ENCODE measurements at places on chromosomes 16 and 17. TPM values are rescaled to one million over a fixed set of nuclear protein-coding genes. Genes with fewer than 3 reads are reported as not detected.

Gene METRN
- 76.0 TPM for total RNA-seq

Gene ABR
- total RNA-seq = 21.9 TPM

Gene ARHGDIA
- total RNA-seq = 143 TPM

Gene IRX5
- total RNA-seq = not detected

Gene GAST
- not detected for total RNA-seq

Gene CLEC3A
- total RNA-seq = not detected

Gene ZFPM1
- 1.0 TPM for total RNA-seq

Gene KRTAP4-3
- not detected for total RNA-seq

Gene ACSF2
- 37.1 TPM for total RNA-seq

Gene CDRT15L2
- not detected for total RNA-seq

Gene CCDC43
- total RNA-seq = 21.2 TPM

Gene CA5A
- not detected for total RNA-seq

Gene OSGIN1
- 4.1 TPM for total RNA-seq

Gene KRTAP1-1
- total RNA-seq = not detected

Gene NPIPA3
- total RNA-seq = 0.52 TPM

Gene PMP22
- total RNA-seq = 42.5 TPM

Gene CTRB1
- not detected for total RNA-seq

Gene RSPRY1
- total RNA-seq = 33.4 TPM

Gene SEPTIN1
- total RNA-seq = 0.32 TPM

Gene OR2C1
- total RNA-seq = not detected

Gene MIEF2
- total RNA-seq = 13.7 TPM

Gene SLC47A2
- not detected for total RNA-seq

Gene PRSS33
- not detected for total RNA-seq

Gene C16orf86
- 2.3 TPM for total RNA-seq

Gene CDR2L
- 29.2 TPM for total RNA-seq

Gene ZG16
- not detected for total RNA-seq

Gene NKD1
- 0.08 TPM for total RNA-seq

Gene DNAJA2
- total RNA-seq = 45.6 TPM

Gene LRRC37A2
- total RNA-seq = 1.9 TPM

Gene EPN3
- 0.26 TPM for total RNA-seq

Gene UMOD
- not detected for total RNA-seq

Gene MYOCD
- total RNA-seq = not detected

Gene RAPGEFL1
- total RNA-seq = 4.9 TPM

Gene NLRC5
- total RNA-seq = 7.3 TPM

Gene EPOP
- 2.1 TPM for total RNA-seq

Gene TMIGD1
- not detected for total RNA-seq

Gene HSD11B2
- total RNA-seq = 2.7 TPM

Gene CDK5R1
- total RNA-seq = 1.4 TPM

Gene KCTD19
- not detected for total RNA-seq

Gene PAQR4
- total RNA-seq = 13.7 TPM

Gene ITGB3
- 10.9 TPM for total RNA-seq

Gene CRAMP1
- total RNA-seq = 5.6 TPM

Gene CENPV
- total RNA-seq = 63.5 TPM

Gene SLFN12L
- not detected for total RNA-seq

Gene FBXW10
- total RNA-seq = not detected

Gene NPW
- total RNA-seq = 6.6 TPM

Gene SLC46A1
- 2.3 TPM for total RNA-seq

Gene FAM83G
- 16.2 TPM for total RNA-seq

Gene KRT32
- total RNA-seq = not detected

Gene TMC7
- total RNA-seq = not detected

Gene ROGDI
- total RNA-seq = 12.9 TPM

Gene DCUN1D3
- total RNA-seq = 7.8 TPM
